Erythroblast (primary cell): ENCODE measurements at places on chromosomes 4 and X.
A peak's percentile ranks its signal among the peaks of the same experiment; 100 is the strongest.

- peak; percentile 80 for DNase-seq
Observed at GRCh38 chr4:84875636-84876371, 90.7 kb downstream of the WDFY3 start.

DNA sequence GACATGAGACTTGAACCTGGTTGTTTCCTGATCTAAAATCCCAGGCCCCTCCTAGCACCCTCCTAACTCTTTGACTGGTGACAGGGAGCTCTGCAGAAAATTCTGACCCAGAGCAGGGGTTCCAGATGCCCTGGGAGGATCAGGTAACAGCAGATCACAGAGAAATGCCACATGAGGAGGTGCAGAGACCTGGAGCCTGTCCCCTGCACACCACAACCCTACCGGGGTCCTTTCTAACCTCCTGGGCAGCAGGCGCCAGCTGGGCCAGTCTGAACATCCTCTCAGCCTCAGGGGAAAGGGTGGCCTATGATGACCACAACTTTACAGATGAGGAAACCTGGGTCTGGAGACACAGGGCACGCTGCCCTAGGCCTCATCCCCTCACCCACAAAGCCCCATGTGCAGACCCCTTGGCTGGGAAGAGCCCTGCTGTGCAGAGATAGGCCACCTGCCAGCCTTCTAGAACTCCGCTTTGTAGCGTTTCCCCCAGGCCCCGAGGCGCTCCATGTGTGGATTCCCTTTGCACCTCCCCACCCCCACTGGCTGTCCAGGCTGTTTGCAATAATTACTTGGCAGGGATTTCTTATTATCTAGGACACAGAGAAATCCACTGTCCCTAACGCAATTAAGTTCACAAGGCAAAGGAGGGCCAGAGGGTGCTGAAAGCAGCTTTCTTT, 36.5 kb downstream of the WDR1 start:
- no peak for DNase-seq

GRCh38 chr4:170038232-170038631, 12.0 kb upstream of the MFAP3L start:
- no peak for DNase-seq

DNA sequence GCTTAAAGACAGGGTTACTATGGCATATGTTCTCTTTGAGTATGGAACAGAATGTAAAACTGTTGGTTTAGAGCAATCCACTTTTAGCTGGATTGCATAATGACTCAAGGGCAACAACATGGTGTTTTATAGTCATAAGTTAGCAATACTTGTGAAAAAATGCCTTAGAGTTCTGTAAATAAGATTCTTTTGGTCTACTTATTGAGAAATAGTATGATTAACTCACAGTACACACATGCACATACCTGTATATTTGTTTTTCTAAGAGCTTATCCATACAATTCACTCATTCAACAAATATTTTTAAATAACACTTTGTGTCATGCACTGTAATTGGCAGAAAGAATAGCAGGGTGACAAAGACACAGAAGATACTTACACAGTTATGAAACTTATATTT, 1415.5 kb downstream of the PCDH7 start:
- no peak for DNase-seq

DNA sequence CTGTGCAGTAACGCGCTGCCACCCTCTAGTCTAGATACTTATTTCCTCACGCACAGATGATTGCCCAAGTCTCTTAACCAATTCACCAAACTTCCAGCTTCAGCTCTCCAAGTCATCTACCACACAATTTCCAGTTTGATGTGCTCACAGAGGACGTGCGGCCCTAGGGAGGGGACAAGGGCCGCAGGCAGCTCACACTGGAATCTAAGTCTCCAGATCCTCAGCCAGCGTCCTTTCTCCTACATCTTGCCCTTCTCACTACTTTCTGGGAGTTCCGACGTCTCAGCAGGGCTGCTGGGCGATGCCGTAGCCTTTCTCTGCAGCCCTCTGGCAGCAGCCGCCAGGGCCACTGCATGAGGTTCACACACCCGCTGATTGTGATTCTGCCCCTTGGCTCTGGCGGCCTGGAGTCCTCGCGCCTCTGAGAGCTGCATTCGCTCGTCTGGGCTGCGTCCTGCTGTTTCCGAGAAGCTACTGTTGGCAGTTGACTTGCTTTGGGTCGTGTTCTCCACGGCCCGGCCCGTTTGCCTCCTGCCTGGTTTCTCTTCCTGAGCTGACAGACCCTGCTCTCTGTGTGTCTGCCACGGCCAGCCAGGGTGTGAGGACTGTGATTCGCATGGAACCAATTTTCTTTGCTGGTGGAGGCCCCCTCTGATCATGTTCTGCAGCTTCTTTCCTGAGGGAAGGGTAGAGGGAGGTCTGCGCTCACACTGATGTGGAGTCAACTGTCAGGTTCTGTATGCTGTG, 14.1 kb upstream of the TMEM131L start:
- no peak for DNase-seq

DNA sequence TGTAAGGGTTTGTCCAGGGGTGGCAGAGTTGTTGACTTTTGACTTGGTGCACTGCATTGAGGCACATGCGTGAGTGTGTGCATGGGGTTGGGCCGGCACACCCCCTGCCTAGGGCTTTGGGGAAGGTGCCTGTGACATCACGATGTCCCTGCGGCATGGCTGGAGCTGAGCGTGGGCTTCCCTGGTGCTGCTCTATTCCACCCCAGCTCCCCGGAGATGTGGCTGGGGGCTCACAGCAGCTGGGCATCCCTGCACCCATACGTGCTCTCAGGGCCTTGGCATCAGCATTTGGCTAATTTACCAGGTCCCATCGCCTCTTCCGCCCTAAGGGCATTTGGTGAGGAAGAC, 5.7 kb downstream of the PSAPL1 start:
- no peak for DNase-seq

DNA sequence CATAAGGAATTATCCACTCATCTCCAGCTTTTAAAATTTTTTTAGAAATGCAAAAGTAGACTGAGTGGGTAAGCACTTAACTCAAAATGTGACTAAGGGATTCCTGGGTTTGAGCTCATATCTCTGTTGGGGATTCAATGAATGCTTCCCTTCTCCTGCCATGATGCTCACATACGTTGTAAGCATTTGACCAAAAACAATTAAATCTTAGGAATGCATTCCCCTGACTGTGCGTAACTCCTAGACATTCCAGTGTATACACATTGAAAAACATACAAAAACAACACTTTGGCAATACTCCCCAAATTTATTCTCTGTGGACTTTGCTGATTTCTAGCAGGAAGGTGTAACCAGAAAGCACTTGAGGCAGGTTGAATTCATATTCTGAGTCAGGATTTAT, 29.8 kb downstream of the SPANXA2 start:
- no peak for DNase-seq

DNA sequence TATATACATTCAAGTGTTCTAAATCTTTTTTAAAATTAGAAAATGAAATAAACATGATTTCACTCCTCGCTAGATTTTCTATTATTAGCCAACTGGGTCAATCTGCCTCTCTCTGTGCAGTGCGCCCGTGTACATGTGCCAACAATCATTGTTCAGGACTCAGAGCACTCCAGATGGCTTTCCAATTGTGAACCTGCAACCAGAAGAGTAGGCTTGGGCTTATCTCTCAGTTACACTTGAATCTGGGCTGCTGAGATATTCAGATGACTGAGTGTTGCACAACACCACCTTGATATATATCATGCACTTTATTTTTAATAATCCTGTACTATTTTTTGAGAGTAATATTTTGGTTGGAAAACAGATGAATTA, 184.0 kb upstream of the FSTL5 start:
- peak; percentile 48 for DNase-seq

GRCh38 chr4:70703619-70704214, 15.4 kb downstream of the UTP3 start:
- DNase-seq = peak; percentile 33

DNA sequence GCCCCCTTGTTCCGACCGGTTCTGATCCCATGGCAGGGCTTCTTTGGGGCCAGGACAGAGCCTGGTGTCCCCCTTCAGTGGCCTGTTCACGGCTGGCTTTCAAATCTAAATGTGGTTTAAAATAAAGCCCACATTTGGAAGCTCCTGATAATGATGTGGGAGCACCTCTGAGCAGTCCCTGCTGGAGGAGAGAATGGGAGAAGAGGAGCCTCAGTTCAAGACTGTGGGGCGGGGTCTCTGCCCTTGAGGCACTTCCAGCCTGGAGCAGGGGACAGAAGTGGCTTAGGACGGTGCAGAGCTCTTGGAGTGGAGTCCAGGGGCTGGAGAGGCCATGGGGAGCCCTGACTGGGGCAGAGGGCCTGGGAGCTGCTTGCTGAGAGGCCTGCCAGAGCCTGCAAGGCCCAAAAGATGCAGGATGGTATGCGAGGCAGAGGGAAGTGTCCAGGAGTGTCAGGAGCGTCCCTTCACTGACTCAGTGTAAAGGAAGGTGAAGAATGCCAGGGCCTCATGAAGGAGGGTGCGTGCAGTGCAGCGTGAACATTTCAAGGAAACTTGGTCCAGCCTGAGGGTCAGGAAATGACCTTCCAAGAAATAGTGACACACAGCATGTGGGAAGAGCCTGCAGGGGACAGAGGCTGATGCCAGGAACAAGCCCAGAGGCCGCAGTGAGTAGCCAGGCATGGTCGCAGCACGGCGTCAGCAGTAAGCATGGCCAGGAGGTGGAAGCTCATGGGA, 21.1 kb upstream of the TADA2B start:
- DNase-seq = no peak

DNA sequence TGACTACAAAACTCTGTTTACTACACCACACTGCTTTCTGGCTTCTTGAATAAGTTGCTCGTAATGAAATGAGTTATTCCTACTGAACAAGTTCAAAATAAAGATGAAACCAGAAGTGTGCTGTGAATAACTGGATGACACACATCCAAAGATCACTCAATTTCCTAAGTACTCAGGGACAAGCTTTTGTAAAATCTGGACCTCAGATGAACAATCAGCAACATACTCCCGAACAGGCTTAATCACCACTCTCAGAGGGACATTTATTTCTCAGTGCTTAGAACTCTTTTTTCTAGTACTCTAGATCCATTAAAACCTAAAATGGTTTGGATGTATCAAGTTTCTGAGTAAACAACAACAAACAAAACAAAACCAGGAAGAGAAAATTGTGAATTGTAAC, 61.5 kb upstream of the EXOC1L start:
- no peak for DNase-seq

DNA sequence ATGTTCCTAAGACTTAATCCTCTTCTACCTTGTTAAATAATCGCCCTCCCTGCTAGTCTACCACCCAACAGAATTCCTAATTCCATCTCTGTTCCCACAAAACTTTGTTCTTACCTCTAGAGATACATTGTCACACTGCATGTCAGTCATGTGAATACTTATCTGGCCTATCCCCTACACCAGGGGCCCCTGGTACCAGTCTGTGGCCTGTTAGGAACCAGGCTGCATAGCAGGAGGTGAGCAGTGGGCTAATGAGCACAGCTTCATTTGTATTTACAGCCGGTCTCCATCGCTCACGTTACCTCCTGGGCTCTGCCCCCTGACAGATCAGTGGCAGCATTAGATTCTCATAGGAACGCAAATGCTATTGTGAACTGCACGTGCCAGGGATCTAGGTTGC, 73.9 kb downstream of the APBB2 start:
- DNase-seq = no peak

- DNase-seq = no peak
Observed at GRCh38 chr4:56655209-56655626, 25.9 kb downstream of the HOPX start.

- DNase-seq = no peak
Observed at GRCh38 chr4:186536285-186536684, 19.1 kb downstream of the MTNR1A start.

DNA sequence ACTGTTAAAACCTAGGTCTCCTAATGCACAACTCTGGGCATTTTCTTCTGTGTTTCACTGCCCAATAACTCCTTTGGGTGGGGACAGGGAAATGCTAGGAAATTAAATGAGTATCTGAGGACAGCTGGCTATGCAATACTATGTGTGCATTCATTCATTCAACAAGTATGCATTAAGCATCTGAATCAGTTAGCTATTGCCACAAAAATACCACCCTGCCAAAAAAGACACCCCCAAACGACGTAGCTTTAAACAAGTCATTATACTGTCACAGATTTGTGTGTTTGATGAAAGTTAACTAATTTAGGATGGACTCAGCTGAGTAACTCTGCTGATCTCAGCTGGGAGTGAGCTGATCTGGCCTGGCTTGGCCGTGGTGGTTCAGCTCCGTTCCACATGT, 29.8 kb upstream of the PTCHD1 start:
- no peak for DNase-seq

DNA sequence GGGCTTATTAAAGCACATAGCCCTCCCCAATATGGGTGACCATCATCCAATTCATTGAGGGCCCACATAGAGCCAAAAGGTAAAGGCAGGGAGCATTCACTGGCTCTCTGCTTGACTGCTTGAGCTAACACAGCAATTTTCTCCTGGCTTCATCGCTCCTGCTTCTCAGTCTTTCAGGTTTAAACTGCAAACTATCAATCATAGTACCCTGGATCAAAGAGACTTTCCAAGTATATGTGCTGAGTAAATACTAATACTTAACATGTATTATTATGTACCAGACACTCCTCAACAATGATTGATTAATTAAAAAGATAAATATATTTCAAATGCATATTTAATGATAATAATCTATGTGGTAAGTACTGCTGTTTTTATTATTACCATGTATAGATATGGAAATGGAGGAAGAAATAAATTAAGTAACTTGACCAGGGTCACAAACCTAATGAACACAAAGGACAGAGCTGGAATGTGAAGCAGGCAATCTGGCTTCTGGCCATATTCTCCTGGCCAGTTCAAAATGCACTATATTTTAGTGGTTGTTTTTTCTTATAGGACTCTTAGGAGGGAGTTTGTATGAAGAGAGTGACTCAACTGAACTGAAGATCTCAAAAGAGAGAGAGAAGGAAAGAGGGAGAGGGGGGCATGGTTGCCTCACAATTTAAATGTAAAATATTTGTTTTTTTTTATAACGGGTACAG, 1197.3 kb downstream of the TECRL start:
- DNase-seq = no peak
